Activated T-cell treated with anti-CD3 and anti-CD28 coated beads, Interleukin-2, amount 50 U/mL, for 4 hours (primary cell): ENCODE measurements at places on chromosomes 3 and 15. TPM values are rescaled to one million over a fixed set of nuclear protein-coding genes. Genes with fewer than 3 reads are reported as not detected.

The SCAMP2 gene
- total RNA-seq = 81.7 TPM

The EXOSC7 gene
- total RNA-seq = 75.4 TPM

The ARGFX gene
- not detected for total RNA-seq

The FGF12 gene
- total RNA-seq = not detected

The UBXN7 gene
- 35.2 TPM for total RNA-seq

The ZNF445 gene
- total RNA-seq = 7.5 TPM

The FMN1 gene
- 0.14 TPM for total RNA-seq

The NUP210 gene
- 82.0 TPM for total RNA-seq

The DAZL gene
- total RNA-seq = 0.08 TPM

The SERPINI1 gene
- 0.94 TPM for total RNA-seq

The LPP gene
- 16.5 TPM for total RNA-seq

The DLL4 gene
- total RNA-seq = 0.37 TPM

The STRC gene
- 0.13 TPM for total RNA-seq

The LSG1 gene
- total RNA-seq = 70.3 TPM

The MUC20 gene
- 0.63 TPM for total RNA-seq

The EOMES gene
- 6.1 TPM for total RNA-seq

The ITGA11 gene
- total RNA-seq = 0.21 TPM

The FILIP1L gene
- 0.28 TPM for total RNA-seq

The RAP2B gene
- 13.2 TPM for total RNA-seq

The ZIC4 gene
- total RNA-seq = not detected

The ALDH1A2 gene
- 0.53 TPM for total RNA-seq

The TNFAIP8L3 gene
- 0.22 TPM for total RNA-seq

The FBXW12 gene
- not detected for total RNA-seq

The STOML1 gene
- total RNA-seq = 14.6 TPM

The SNUPN gene
- total RNA-seq = 32.8 TPM

The TMEM45A gene
- not detected for total RNA-seq

The KBTBD13 gene
- total RNA-seq = not detected

The ARNT2 gene
- total RNA-seq = not detected

The CCR2 gene
- 0.18 TPM for total RNA-seq

The AP3B2 gene
- total RNA-seq = 0.46 TPM
